Thoracic aorta (tissue), 2 donors: ENCODE measurements at places on chromosomes 3 and 15.

- no peak for DNase-seq
Observed at GRCh38 chr3:183555541-183556081, at the start of gene KLHL6. Gene KLHL6, minus strand, starts transcription at chr3:183555706. Its CDS starts 53 bp downstream, at chr3:183555653.

DNA sequence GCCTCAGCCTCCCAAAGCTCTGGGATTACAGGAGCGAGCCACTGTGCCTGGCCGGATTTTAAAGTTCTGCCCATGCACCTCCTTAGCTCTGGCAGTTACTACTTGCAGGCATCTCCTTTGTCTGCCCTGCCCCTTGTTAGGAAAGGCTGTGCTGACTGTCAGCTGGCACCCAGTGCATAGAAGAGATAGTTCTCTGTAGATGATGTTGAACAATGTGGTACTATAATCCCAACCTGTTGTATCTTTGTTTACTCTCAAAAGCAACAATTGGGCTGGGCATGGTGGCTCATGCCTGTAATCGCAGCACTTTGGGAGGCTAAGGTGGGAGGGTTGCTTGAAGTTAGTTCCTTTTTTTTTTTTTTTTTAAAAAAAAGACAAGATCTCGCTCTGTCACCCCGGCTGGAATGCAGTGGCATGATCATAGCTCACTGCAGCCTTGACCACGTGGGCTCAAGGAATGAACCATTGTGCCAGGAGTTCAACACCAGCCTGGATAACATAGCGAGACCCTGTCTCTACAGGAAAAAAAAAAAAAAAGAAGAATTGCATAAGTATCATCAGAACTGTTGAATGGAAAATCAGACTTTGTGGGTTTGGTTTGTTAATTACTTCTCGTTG, 30.6 kb downstream of the FLNB start:
- DNase-seq, result no peak

DNA sequence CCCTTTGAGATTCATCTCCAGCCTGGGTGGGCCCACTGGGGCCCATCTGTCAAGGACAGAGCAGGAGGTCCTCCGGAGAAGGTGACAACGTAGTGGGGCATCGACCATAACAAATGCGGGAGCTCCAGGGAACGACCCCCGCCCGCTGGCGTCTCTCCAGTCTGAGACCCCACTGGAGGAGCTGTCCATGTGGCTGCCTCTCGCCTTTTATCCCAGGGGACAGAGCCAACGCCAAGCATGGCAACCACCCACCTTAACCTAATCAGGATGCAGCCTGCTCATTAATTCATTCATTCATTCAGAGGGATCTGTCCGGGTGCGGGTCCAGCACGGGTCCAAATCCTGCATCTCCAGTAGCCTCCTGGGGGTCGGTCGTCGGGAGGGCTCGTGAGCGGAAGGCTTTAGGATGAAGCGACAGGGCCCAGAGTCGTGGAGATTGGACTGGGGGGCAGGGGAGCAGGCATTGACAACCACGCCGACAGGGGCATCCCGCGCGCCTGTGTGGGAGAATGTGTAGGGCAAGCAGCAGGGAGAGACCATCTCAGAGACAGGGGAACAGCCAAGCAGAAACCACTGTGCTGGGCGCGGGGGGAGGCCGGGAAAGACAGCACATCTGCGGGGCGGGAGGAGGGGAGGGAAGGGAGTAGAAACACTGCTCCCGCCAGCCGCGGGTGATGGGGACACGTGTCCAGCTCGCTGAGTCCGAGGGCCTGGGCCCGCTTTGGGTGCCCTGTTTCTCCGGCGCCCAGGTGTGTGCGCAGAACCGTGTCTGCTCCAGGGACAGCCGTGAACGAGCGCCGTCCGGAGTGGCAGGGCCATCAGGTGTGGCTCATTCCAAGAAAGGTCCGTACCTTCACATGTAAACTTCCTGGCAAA, 1.9 kb downstream of the PIGZ start:
- no peak for DNase-seq

DNA sequence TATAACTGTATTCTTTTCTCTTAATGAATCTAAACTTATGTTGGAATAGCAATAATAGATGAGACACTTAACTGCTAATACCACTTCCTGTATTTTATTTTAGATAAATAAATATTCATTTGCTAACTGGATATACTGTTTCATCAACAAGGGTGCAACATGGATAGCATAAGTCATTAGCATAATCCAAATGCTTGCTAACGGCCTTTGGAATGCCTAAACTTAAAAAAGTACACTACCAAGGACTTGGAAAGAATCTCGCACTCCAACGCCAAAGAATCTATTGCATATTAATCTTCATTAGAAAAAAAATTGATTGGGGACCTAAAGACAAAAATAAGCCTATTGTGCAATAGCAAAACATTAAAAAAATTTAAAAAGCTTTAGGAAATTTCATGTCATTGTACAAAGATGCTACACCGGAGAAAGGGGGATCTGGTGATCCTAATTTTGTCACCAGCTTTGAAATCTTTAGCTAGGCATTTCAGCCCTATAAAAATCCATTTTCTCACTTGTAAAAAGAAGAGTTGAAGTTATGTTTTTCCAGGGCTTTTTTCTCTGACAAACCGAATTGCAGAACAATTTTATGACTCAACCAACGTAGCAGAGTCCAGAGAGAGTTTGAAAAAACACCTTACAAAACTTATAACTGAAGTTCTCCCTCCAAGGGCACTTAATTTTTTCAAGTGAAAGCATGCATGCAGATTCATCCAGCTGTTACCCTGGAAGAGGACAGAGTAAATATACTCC, 4.1 kb downstream of the VGLL3 start:
- DNase-seq, result no peak

- no peak for DNase-seq
Observed at GRCh38 chr3:114650808-114651207, 357.0 kb downstream of the TIGIT start.

DNA sequence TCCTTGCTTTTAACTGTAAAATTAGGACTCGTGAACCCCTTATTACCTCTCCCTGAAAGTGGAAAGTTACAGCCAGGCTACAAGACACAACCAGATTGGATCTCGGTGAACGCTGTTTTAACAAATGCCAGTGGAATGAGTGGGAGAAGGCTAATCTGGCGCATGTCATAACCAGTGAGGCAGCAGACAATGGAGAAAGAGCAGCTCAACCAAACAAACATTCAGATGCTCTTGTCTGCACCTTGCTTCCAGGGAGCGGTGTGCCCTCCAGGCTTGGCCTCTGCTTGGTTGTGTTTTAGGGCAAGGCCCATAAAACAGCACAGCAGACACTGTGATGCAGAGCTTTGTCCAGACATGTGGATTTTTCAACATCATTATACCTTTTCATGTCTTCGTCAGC, 45.9 kb upstream of the ATP1B3 start:
- DNase-seq, result no peak

GRCh38 chr15:64146885-64147681, 4.4 kb upstream of the SNX22 start:
- DNase-seq, result no peak

- no peak for DNase-seq
Observed at GRCh38 chr15:80204231-80204630, 47.8 kb downstream of the CTXND1 start.

GRCh38 chr3:52313774-52314188, 2.3 kb upstream of the DNAH1 start:
- no peak for DNase-seq

DNA sequence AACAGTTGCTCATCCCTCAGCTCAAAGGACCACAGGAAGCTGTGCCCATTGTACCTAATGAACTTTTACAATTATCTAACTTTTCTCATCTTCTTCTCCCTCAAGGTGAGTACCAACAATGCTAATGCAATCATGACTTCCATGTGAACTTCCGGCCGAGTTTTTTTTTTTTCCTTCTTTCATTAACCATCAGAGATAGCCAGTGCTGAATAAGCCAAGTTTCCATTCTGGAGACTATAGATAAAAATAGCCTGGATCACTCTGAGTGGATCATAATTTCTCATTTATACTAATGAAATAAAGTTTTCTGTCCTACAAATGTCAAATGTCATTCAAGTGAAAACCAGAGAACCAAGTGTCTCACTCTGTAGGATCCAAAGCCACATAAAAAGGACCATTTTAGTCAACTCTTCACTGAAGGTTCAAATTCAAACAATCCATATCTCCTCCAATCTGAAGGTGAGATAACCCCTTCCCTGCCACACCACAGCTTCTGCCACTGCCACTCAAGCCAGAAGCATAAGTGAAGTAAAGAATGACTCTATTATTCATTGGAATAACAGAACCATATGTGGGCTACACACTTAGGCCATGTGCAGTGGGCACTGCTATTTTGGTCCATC, 5.5 kb downstream of the SUMF1 start:
- no peak for DNase-seq

DNA sequence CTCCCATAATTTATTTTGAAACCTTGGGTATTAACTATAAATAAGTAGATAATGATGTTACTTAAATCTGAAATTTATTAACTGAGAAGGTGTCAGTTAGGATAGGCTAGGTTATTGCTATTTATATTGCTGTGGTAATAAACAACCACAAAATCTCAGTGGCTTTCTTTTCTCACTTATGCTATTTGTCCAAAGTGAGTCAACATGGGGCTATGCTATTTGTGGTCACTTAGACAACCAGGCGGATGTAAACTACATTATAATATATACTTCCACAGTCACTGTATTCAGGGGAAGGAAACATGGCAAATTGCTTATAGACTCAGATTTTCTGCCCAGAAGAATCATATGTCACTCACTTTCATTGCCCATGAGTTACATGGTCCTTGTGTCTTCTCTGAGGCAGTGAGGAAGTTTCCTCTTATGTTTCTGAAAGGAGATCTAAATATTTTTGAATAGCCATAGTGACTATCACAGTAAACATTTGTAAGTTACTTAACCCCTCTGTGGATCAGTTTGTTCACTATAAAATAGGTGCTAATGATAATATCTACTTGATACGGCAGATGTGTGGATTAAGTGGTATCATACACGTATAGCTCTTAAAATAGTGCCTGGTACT, 19.8 kb downstream of the HMG20A start:
- DNase-seq, result no peak

DNA sequence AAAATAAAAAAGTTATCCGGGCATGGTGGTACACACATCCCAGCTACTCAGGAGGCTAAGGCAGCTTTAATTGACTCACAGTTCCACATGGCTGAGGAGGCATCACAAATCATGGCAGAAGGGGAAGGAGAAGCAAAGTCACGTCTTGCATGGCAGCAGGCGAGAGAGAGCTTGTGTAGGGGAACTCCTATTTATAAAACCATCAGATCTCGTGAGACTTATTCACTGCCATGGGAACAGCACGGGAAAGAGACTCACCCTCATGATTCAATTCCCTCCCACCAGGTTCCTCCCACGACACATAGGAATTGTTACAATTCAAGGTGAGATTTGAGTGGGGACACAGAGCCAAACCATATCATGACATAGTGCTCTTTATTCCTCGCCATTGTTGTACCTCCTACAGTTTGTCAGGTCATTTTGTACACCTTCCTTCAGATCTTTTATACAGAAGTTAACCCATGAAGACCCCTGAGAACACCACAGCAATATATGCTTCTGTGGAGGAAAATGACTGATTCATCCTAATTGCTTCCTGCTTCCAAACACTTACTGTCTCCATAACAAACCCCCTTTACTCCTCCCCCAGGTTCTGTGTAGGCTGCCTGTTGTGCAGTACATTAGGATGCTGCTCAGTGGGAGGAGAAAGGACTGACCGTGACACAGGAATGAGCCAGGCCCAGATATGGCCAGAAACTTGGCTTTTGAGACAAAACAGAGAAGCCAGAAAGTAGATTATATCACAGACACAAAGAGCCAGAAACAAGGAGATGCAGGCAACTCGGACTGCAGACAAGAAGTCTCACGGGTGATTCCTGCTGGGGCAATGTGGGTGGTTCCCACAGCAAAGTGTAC, 67.9 kb upstream of the HEG1 start:
- DNase-seq, result no peak

- no peak for DNase-seq
Observed at GRCh38 chr3:56089739-56090138, 378.5 kb downstream of the ERC2 start.

- no peak for DNase-seq
Observed at GRCh38 chr3:8223766-8224165, 277.9 kb upstream of the LMCD1 start.

- DNase-seq, result no peak
Observed at GRCh38 chr3:21188459-21188858, 562.6 kb downstream of the ZNF385D start.

GRCh38 chr15:31136016-31136415, 34.5 kb upstream of the TRPM1 start:
- DNase-seq, result no peak

- no peak for DNase-seq
Observed at GRCh38 chr3:196737655-196738054, 2.0 kb upstream of the PAK2 start.

DNA sequence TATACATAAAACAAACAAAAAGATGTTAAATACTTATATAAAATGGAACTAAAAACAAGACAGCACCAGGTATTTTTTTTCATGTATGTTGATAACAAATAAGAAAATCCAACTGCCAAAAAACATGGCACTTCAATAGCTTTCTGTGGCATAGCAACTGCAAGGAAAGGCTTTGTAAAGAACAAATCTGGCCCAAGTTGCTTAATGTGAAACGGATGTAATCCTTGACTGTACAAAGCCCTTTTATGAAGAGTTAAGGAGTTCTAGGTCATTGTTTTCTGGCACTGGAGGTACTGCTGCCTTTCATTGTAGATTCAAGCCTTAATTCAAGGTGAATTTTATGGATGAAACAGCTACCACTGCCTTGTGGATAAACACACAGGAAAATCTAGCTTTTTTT, 68.8 kb upstream of the SLC12A8 start:
- no peak for DNase-seq

GRCh38 chr3:108605491-108605890, 16.0 kb downstream of the DZIP3 start:
- DNase-seq, result no peak

DNA sequence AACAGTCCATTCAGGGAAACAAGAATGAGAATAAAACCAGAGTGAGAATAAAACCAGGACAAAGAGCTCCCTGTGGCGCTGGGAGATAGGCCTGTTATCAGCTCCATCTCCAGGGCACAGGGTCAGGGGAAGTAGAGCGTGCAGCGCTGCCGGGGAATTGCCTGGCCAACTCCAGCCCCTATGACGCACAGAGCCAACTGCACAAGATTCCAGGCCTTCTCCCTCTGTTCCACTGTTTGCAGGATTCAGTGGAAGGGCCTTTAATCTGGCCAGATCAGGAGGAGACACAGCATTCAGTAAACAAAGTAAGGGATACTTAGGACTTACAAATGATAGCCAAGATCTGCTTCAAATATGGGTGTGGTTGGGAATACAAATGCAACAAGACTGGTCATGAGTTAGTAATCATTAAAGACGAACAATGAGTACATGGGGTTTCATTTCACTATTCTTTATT, 49.4 kb downstream of the ITGB5 start:
- DNase-seq, result no peak

GRCh38 chr3:24686808-24687207, 192.2 kb upstream of the THRB start:
- DNase-seq, result no peak
